Inflammatory macrophage (primary cell): ENCODE measurements at places on chromosomes 2 and 18.

DNA sequence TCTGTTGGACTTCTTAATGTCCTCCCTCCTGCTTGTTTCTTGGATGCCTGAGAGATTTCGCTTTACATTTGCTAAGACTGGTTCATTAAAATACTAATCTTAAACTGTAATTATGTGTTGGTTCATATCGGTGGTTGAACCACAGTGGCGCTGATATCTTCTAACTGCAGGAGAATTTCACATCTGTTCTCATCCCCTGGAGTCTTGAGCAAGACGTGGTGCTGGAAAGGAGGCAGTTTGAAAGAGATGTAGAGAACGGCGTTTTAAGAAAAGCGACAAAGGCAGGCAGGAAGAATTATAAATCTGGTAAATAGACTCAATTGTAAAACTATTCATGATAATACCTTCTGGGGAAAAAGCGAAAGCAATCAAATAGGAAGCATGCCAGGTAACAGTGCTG, 79.5 kb downstream of the NXPH2 start:
- DNase-seq = no peak

DNA sequence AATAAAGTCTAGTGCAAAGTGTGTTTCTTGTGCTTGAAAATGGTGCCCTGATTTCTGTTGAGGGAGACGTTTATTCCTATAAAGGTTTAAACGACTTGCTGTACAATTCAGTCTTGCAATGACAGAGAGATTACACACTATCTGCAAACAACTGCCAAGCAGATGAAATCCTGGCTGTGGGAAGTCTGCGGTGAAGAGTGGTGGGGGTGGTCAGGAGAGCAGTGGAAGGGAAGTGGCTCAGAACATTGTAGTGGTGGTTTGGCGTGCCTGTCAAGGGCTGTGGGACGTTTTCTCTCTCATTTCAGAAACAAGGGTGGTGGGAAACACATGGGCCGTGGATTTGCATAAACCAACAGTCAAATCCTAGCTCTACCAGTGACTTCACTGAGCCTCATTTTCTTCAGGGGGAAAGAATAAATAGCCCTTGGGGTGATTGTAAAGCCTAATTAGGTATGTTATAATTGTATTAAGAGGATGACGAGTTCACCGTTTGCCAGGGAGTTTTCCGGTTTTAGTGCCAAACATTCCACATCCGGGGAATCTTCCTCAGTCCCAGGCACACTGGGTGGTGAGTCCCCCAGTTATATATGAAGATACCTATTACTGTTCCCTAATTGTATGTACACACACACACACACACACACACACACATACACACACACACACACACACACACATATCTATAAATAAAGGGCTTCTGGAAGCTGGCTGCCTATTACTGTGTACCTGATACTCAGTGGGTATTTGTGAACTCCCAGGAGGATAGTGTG, 115.0 kb downstream of the SPTBN1 start:
- peak; percentile 92 for DNase-seq

GRCh38 chr2:73952499-73953446, 26.1 kb downstream of the DGUOK start:
- peak; percentile 86 for DNase-seq

DNA sequence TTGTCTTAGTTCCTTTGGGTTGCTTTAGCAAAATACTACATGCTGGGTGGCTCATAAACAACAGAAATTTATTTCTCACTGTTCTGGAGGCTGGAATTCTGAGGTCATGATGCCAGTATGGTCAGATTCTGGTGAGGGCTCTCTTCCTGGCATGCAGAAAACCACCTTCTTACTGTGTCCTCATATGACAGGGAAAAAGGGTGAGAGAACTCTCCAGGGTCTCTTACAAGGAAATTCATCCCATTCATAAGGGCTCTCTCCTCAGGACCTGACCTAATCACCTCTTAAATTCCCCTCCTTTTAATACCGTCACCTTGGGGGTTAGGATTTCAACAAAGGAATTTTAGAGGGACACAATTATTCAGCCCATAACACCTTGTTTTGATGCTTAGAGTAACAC, 243.1 kb upstream of the TNP1 start:
- no peak for DNase-seq

DNA sequence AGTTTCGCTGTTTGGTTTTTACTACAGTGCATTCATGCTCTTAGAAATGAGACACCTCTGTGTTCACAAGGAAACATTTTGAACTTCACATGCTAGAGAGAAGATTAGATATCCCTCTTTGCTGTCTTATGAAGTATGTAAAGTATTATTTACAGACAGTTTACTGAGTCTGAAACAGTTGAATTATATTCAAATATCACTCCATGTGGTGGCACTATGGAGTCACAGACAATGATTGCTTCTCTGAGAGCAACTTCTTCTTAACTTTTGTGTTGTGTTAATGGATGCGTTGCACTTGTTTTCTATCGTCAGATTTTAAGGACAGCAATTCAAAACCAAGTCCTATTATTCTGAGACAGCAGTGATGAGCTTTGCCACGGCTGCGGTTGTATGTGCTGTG, 823.6 kb downstream of the GALR1 start:
- no peak for DNase-seq

DNA sequence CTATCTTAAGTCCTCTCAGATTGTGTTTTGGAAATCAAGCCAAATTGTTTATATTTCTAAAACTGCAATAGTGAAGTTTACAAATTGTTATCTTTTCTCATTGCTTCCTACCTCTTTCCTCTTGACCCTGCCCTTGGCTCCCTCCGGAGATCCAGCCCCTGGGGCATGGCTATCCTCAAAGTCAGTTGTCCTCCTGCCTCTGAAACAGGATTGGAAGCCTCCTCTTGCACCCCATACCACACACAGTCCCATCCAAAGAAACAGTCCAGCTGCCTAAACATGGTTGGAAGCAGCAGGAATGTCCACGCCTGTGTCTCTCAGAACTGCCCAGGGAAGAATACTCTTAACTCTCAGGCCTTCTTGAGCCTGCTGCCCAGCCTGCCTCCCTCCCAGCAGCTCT, 30.1 kb upstream of the COL6A3 start:
- no peak for DNase-seq

GRCh38 chr2:240436683-240437550, 1.5 kb downstream of the GPC1 start:
- DNase-seq = no peak

- no peak for DNase-seq
Observed at GRCh38 chr18:37184209-37184868, 355.4 kb downstream of the KIAA1328 start.

- DNase-seq = no peak
Observed at GRCh38 chr2:127530245-127531140, 4.2 kb upstream of the IWS1 start.

DNA sequence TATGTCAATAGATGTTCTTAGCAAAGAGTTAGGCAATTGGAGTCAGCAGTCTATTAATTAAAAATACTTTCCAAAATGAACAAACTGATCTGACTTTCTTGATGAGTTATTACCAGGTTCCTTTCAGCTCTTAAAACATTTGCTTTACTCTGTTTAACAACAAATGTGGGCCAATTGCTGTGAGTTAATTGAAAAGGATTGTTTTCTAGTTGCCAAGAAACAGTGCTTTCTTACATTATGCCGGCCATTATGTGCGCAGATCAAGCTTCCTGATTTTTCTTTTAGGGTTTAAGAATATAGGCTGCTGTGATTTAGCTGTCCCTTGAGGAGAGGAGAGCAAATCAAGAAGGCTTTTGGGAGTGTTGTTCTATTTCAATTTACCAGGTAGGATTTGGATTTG, 50.5 kb upstream of the ITPRID2 start:
- no peak for DNase-seq

DNA sequence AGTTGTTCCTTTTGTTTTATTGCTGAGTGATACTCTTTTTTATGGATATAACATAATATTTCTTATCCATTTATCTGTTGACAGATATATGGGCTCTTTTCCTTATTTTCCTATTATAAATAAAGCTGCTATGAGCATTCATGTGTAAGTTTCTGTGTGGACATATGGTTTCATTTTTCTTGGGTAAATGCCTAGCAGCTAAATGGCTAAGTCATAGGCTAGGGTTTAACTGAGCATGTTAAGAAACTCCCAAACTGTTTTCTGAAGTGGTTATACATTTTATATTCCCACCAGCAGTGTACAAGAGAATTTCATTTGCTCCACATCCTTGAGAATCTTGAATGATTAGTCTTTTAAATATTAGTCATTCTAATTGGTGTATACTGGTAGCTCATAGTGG, 786.6 kb upstream of the CDH2 start:
- no peak for DNase-seq

- no peak for DNase-seq
Observed at GRCh38 chr18:9474108-9474982, 968 bp upstream of the RALBP1 start.

DNA sequence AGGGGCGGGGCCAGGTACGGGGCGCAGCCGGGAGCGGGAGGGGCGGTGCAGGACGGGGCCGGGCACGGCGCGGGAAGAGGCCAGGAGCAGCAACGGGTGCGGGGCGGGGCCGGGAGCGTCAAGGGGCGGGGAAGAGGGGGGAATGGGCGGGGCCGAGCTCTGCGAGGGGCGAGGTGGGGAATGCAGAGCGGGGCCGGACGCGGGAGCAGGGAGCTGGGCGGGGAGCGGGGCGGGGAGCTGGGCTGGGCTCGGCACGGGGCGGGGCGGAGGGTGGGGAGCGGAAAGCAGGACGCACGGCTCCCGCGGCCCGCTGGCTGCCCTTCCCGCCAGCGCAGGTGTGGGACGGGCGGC, at the start of gene IMPA2:
Gene IMPA2 (plus strand): TSS at position 316 of the 351 bp plus-strand sequence. CDS start 163 bp downstream, outside the sequence.
- DNase-seq = no peak

- DNase-seq = peak; percentile 93
Observed at GRCh38 chr2:47056868-47057686, 98.0 kb downstream of the STPG4 start.

- DNase-seq = no peak
Observed at GRCh38 chr2:189254268-189254883, 74.8 kb upstream of the COL5A2 start.

DNA sequence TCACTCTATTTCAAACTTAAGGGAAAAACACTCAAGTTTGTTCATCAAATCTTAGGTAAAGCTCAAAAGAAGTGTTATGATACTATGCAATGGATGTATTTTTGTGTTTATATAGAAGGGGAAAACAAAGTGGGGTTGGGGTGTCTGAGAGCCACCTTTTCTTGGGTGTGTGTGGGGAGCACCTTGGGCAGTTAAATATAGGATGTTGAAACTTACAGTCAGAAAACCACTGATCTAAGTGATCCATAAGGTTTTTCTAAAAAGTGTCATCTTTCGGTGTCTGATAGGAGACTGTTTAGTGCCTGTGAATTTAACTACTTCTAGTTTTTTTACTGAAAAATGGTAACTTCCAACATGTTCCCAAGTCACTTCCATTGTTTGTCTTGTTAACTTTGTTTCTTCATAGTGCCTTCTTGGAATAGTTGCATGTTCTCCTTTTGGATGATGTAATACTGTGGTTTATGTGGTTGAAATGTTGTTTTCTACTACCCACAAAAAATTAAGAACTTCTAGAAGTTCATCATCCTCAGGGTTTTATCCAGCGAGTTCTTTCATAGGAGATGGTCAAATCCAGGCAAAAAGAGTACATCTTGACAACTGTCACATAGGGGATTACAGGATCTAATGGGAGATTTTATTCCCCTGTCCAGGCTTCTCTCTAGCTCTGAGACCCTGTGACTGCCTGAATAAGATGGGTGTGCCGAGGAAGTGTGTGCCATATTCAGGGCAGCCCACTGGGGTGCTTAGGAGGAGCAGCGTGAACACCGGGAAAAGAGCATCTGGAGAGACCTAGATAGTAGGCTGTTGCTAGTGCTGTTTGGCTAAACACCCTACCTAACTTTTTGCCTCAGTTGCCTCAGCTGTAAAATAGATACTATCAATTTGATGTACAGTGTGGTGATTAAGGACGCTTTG, 46.2 kb downstream of the CAB39 start:
- peak; percentile 91 for DNase-seq

DNA sequence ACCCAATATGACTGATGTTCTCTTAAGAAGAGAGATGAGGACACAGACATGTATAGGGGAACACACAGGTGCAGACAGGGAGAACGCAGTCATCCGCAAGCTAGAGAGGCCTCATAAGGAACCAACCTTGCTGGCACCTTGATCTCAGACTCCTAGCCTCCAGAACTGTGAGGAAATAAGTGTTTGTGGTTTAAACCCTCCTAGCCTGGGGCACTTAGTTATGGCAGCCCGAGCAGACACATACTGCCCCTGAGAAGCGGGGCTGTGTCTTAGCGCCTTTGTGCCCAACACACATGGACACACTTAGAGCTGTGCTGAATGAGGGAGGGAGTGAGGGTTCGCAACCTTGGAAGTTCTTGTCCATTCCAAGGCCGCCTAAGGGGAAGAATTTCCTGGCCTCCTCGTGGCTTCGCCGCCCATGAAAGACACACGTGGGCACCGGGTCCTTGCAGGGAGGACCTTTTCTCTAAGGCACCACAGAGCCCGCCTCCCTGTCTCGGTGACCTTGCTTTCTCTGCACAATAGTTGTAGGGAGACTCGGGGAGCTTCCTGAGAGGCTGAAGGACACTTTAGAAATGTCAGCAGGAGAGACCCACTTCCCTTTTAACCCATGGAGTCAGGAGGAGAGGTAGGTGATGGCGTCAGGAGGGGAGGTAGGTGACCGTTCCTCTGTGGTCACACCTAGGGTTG, 224.5 kb upstream of the HDAC4 start:
- no peak for DNase-seq

DNA sequence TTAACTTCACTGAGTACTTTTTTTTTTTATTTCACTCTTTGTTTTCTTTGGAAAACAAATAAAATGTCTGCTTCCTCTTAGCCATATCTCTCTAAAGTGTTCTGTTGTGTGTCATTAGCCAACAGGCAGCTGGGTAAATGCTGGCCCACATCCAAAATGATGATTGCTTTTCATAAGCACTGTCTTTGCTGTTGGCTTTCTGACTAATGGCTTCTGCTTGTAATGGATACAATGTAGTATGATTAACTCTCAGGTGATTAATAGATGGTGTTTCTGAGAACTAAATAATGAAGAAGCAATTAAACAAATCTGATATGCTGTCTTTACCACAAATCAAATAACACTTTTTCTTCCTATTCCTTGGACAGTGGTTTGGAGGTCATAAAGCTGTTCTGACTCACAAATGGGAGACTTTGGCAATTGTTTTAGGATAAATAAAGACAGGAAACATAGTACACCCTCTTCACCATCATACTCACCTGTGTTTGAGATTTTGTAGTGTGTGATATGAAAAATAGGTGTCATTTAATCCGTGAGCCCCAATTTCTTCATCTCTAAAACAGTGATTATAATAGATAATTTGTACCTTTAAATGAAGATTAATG, 888.4 kb downstream of the TSN start:
- no peak for DNase-seq

DNA sequence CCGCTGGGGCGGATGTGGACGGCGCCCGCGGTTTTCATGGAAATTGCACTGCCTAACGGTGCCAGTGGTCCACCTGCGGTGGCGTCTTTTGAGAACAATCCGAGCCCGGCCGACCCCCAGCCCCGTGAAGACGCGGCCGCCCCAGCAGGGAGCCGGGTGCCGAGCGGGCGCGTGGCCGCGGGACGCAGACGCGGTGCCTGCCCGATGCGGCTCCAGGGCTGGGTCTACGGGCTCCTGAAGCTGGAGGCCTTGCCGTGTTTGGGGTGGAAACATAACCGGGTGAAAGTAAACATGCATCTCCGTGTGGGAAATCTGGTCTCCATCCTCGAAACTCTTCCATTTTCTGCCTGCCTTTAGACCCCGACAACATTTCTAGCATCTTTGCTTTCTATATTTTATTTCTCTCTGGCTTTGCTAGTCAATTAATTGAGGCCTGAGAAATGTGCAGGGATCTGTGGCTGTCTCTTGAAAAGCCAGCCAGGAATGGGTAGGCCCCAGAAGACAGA, 572 bp downstream of the INPP4A start:
- no peak for DNase-seq
